ENCODE measurements at places on chromosomes 1 and 21.

GRCh38 chr1:12542138-12542465, 75.9 kb downstream of the DHRS3 start:
- H3K4me1 ChIP-seq: no peaks in the 10 kb centered on the region
- no peak overlapping the region for H3K4me3 ChIP-seq
- no peaks in the 10 kb centered on the region for H3K36me3 ChIP-seq
- no peak overlapping the region for H3K27ac ChIP-seq
- H3K27me3 ChIP-seq: no peaks in the 10 kb centered on the region

- no peak overlapping the region for H3K27ac ChIP-seq
- no peaks in the 10 kb centered on the region for H3K27me3 ChIP-seq
- no peak overlapping the region for H3K4me3 ChIP-seq
These were observed 123.2 kb downstream of the MAB21L3 start for GRCh38 chr1:116234429-116234828.

- no peak overlapping the region for H3K27ac ChIP-seq
- H3K4me3 ChIP-seq: no peak overlapping the region
- H3K36me3 ChIP-seq: peaks cover 74% of the 10 kb centered on the region
- DNase-seq: peak; percentile 45
These were observed 40.4 kb downstream of the DAP3 start for GRCh38 chr1:155729031-155729898.

DNA sequence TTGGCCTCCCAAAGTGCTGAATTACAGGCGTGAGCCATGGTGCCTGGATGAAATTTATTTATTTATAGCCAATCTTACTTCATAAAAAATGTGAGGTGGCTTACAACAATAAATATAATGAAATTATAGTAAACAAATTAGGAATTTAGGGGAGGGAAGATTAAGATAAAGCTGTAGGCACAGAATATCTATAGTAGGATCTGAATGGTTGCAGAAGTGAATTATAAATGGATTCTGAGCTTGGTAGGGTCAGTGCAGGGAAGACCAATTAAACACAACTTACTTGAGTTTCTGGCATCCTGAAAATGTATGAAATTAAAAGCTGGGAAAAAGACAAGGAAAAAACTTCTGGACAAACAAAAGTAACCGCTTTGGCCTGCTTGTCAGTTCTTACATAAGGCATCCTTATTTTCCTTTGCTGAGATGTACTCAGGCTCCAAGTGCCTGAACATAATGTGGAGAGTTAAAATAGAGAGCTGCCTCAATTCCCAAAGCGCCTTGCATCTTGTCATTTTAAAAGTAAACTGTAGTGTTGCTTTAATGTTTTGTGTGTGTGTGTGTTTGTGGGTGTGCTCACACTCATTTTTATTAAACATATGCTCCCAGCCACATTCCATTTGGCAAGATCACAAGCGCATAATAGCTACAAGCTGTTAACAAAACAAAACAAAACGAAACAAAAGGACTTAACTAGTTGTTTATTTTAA, 247.3 kb downstream of the S1PR1 start:
- no peaks in the 10 kb centered on the region for H3K36me3 ChIP-seq
- DNase-seq: no peak
- H3K27ac ChIP-seq: no peak overlapping the region
- H3K4me3 ChIP-seq: no peak overlapping the region
- no peaks in the 10 kb centered on the region for H3K27me3 ChIP-seq

- no peak overlapping the region for H3K27ac ChIP-seq
- H3K4me1 ChIP-seq: no peaks in the 10 kb centered on the region
- DNase-seq: no peak
- H3K36me3 ChIP-seq: peaks cover 14% of the 10 kb centered on the region
- no peaks in the 10 kb centered on the region for H3K27me3 ChIP-seq
These were observed 40.1 kb downstream of the SORT1 start for GRCh38 chr1:109357616-109358015.

DNA sequence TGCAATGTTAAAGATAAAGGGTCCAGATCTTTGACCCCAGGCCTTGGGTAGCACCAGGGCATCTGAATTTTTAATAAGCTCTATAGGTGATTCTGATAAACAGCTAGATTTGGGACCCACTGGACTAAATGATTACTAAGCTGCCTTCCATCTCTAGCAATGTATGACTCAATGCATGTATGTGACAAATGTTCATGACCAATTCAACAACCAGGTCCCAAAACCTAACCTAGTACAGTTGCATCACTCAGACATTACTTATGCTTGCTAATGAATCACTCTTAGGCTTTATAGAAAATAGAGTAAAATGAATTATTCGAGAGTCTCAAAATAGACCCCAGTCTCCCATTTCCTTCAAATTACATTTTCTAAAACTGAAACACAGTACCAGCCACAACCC, 35.5 kb downstream of the RCAN1 start:
- H3K36me3 ChIP-seq: peaks cover 5% of the 10 kb centered on the region
- no peaks in the 10 kb centered on the region for H3K27me3 ChIP-seq

All from DND-41 (cell line).